ENCODE measurements at places on chromosomes 4 and X.

- DNase-seq: no peak
These were observed 23.1 kb downstream of the LGI2 start for GRCh38 chr4:25007598-25007997.

GRCh38 chrX:50403903-50404302 lies 66.7 kb downstream of the DGKK start:
- DNase-seq: no peak

DNA sequence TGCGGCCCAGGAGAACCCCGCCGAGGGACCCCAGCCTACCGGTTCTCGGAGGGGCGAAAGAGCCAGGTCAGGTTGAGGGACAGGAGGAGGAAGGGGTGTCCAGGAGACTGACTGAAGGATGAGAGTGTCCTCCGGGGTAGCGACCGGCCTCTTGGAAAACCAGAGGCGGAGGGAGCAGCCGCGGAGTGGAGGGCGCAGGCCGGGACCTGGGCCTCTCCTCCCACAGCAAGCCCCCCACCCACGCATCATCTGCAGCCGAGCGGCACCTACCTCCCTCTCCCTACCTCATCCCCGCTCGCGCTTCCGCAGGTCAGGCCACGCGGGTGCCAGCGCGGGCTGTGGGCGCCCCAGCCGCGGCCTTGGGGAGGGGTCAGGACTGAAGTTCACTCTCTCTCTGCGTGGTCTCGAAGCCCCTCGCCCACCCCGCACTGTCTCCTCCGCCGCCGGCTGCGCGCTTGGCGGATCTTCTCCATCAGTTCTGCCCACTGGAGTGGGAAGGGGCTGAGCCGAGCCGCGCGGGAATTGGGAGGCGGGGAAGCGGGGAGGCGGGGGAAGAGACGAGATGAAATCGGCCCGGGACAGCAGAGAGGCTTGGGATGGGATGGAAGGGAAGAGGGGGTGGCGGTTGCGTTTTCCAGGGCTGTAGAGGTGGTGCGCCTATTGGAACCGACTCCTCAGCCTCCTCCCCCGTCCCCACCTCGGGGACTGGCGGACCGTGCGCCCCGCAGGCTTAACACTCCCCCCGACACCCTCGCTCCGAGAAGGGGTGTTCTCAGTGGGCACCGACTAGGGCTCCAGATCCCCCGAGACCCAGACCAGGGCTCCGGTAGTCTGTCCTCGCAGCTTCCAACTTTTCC lies 1.8 kb downstream of the NLGN4X start:
- DNase-seq: peak; percentile 60

GRCh38 chr4:30538794-30539193 lies 181.4 kb upstream of the PCDH7 start:
- no peak for DNase-seq

DNA sequence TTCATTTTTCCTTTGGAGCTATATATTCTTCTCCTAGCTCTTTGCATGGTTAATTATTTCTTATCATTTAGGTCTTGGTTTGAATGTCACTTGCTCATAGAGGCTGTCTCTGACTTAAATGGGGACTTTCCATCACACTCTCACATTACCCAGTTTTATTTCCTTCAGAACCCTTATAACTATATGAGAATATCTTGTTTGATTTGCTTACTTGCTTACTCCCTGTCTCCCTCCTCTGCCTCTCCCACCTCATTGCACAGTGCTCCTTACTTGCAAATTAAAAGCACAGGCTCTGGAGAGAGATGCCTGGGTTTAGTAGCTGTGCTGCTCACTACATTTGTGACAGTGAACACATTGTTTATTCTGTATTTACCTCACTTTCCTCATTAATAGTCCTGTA lies 174.6 kb downstream of the SOWAHB start:
- DNase-seq: no peak

- no peak for DNase-seq
These were observed 287.2 kb downstream of the TMA16 start for GRCh38 chr4:163781726-163782125.

DNA sequence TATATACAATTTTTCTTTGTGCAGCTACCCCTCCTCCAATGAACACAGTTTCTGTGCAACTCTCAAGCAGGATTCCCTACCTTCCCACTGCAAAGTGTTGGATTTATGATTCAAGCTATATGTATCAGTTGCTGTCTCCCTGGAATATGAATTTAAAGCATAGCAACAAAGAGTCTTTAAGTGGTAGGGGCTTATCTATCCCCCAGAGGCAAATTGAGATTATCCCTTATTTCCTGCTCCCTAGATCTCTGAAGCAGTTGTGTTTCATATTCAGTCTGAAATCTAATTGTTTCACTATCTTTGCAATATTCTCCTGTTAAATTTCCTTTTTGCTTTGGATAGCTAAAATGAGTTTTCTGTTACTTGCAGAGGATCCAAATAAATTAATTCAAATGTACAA lies 263.0 kb downstream of the IQCM start:
- DNase-seq: no peak

DNA sequence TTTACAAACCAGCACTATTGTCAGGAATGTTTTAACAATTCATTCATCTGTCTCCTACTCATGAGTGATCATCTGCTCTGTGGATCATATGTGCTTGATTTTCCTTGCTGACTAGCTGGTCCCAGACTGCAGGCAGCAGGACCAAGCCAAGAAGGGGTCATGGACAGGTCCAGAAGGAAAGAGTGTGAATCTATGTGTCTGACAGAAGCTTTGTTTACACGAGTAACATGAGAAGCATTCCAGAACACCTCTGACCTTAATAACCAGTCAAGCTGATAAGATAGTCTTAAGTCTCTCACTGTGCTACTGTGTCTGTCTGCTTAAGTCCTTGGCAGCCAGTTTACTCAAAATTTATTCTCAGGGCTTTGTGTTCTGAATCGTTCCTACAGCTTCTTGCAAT lies 39.0 kb downstream of the GUCY1A1 start:
- peak; percentile 23 for DNase-seq

- DNase-seq: no peak
These were observed 43.5 kb upstream of the CD99 start for GRCh38 chrX:2647627-2648026.

- DNase-seq: peak; percentile 38
These were observed 40.1 kb downstream of the EVC start for GRCh38 chr4:5750946-5751665.

DNA sequence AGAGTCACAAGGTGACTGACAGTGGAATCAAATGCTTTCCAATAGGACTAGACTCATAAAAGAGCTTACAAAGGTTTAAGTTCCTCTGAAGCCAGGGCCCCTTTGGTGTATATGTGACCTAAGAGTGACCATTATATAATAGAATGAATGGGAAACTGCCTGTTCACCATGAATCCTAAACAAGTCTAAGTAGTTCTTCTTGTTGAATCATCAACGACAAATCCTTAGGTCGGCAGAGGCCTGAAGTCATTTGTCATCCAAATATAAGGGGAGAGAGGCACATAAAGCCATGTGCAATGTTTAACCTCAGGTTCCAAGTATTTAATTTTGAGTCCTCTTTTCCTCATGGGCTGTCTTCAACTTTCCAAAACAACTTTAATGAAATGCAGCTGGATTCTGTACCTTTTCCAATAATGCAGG lies 122.4 kb downstream of the RASL11B start:
- peak; percentile 84 for DNase-seq

DNA sequence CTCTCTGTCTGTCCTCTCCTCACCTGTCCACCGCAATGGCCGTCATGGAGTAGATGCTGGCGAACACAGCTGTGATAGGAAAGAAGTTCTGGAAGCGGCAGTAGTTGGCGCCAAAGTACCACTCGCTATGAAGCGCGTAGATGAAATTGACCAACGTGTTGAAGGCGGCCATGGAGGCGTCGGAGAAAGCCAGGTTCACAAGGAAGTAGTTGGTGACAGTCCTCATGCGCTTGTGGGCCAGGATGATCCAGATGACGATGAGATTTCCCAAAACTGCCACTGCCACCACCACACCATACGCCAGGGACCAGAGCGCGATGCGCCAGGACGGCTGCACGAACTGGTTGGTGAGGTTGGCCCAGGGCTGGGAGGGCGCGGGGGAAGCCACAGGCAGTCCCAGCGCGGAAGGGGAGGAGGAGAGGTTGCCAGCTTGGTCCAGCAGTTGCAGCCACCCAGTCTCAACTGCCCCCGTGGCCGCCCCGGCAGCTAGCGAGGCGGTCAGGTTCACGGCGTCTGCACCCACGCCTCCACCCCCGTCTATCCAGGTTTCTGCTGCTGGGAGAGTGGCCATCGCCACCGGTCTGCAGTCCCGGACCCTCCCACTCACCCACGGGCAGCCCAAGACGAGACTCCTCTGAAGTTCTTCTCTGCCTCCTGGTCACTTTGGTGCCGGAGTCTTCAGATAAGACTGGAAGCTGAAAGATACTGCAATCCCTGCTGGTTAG lies 518 bp downstream of the TACR3 start:
- peak; percentile 39 for DNase-seq

- DNase-seq: no peak
These were observed 28.2 kb downstream of the SAT1 start for GRCh38 chrX:23811108-23811651.

DNA sequence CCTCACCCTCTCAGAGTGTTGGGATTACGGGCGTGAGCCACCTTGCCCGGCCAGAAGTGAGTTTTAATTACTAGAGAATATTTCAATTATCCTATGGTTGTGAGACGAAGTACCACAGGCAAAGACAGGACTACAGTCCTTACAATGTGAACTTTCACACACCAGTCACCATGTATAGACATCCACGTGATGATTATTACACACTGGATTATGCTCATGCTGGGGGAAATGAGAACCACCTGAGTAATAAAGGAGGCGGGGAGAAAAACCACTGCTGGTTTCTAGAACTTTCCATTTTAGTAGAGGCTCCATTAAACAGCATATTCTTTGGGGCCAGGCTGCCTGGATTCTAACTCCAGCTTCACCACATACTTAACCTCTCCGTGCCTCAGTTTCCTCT lies 42.5 kb upstream of the TLR2 start:
- no peak for DNase-seq

GRCh38 chr4:89136525-89136924 lies 25.2 kb downstream of the TIGD2 start:
- DNase-seq: no peak

- DNase-seq: no peak
These were observed 12.0 kb downstream of the SPRY1 start for GRCh38 chr4:123408471-123409084.

GRCh38 chr4:2040391-2041238 lies 18.5 kb upstream of the NAT8L start:
- no peak for DNase-seq

GRCh38 chr4:40842318-40842717 lies 92.6 kb downstream of the NSUN7 start:
- DNase-seq: no peak

DNA sequence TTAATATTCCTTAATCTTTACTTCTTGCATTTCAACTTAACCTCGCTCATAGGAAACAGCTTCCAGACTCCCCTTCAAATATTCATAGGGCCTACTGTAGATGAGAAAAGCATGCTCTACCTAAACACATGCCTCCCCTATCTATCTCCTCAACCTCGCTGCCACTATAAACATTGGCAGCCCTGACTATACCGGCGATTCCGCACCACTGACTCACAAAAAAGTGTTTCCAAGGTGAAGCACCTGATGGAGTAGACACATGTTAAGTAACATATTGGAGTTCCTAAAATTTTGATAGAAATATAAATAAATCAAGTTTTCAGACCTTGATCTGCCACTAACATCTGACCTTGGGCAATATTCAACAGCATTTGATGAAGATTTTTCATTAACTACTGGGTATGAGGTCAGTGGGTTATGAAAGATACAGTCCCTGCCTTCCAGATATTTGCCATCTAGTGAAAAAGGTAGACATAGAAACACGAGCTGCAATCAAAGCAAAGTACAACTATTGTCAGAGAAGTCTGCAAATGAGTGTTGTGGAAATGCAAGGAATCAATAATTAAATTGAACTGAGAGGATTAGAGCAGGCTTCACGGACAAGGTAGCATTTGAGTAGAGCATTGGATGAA lies 184.2 kb downstream of the MAML3 start:
- no peak for DNase-seq

GRCh38 chrX:2434270-2435163 lies 66.3 kb downstream of the DHRSX start:
- peak; percentile 53 for DNase-seq

GRCh38 chr4:123976285-123976684 lies 579.7 kb downstream of the SPRY1 start:
- DNase-seq: peak; percentile 82

- DNase-seq: no peak
These were observed 31.2 kb upstream of the UXT start for GRCh38 chrX:47690175-47690574.

- no peak for DNase-seq
These were observed 99.4 kb downstream of the TMEM47 start for GRCh38 chrX:34557733-34558132.

DNA sequence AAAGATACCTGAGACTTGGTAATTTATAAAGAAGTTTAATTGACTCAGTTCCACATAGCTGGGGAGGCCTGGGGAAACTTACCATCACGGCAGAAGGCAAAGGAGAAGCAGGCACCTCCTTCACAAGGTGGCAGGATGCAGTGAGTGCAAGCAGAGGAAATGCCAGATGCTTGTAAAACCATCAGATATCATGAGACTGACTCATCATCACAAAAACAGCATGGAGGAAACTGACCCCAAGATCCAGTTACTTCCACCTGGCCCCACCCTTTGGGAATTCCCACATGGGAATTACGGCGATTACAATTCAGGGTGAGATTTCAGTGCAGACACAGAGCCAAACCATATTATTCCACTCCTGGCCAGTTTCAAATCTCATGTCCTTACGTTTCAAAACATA lies 514.7 kb upstream of the SPANXN1 start:
- no peak for DNase-seq

DNA sequence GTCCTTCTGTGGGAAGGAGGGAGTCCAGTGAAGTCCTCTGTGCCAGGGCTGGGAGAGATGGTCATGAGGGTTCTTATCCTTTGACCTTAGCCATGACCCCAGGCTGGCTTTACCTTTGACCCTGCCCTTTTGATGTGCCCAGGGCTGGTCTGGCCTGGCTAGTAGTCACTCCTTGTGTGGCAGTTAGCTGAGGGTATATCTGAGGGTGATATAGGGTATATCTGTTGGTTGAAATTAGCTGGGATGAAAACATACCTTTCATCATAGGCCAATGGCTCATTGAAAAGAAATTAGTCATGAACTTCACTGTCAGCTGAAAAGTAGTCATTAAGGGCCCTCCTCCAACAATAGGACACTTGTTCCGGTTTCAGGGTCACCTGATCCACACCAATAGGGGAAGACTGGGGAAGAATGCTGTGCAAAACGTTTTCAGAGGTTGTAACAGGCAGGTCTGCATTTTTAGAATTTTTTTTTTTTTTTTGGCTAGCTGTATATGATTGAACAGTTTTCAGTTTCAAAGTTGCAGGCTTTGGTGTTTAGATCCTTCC lies 74.6 kb upstream of the STOX2 start:
- no peak for DNase-seq

DNA sequence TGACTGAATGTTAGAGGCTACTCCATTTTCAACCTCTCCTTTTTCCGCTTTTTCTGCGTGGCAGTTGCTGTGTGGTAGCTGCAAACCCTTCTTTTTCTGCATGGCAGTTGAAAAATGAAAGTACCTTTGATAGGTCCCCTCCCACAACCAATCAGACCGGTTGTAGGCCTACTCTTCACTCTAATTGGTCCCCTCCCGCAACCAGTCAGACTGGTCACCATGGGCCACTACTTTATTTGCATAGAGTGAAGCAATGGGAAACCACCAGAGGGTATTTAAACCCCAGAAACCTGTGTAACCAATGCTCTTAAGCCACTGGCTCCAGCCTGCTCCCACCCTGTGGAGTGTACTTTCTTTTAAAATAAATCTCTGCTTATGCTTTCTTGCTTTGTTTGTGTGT lies 877.8 kb downstream of the FAM133A start:
- DNase-seq: no peak

- no peak for DNase-seq
These were observed 44.7 kb downstream of the TMEM156 start for GRCh38 chr4:38987491-38987890.
